ENCODE measurements at places on chromosomes 5 and 9.

- no peak for DNase-seq
Measured at GRCh38 chr5:159444441-159445082, 114.3 kb upstream of the IL12B start.

GRCh38 chr9:105858006-105858690 lies 163.8 kb downstream of the TMEM38B start:
- no peak for DNase-seq

- no peak for DNase-seq
Measured at GRCh38 chr9:89853931-89854330, 249.1 kb downstream of the GADD45G start.

DNA sequence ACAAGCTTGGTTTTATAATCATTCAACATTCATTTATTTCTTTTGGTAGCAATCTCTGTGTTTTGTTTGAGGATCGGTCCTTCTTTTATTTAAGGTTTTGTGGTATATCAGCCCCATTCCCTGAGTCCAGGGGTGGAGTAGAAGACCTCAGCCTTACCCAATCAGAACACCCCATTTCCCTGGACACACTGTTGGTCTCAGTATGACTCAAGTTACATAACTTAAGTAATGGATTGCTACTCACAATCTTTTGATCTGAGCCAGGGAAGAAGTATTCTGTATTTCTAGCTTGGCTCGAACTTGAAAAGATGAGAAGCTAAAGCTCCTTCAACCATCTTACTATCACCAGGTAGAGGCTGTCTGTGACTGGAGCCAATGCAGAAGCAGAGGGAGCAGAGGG lies 175.2 kb upstream of the HAPLN1 start:
- DNase-seq = no peak

DNA sequence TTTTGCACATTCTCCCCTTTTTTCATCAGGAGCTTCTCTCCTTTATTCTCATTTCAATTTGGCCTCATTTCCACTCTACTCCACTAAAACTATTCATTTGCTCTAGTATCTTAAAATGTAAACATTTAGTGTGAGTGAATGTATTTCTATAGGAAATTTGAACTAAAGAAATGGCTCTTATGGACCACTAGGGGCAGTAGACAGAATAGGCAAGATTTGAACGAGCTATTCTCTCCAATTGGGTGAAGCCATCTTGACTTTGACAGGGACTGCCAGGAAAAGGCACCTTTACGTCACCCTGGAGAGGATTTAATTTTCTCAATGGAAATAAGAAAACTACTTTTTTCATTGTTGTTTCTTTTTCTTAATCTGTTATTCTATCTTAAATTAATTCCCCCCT lies 666.3 kb downstream of the DNAH5 start:
- DNase-seq = no peak

DNA sequence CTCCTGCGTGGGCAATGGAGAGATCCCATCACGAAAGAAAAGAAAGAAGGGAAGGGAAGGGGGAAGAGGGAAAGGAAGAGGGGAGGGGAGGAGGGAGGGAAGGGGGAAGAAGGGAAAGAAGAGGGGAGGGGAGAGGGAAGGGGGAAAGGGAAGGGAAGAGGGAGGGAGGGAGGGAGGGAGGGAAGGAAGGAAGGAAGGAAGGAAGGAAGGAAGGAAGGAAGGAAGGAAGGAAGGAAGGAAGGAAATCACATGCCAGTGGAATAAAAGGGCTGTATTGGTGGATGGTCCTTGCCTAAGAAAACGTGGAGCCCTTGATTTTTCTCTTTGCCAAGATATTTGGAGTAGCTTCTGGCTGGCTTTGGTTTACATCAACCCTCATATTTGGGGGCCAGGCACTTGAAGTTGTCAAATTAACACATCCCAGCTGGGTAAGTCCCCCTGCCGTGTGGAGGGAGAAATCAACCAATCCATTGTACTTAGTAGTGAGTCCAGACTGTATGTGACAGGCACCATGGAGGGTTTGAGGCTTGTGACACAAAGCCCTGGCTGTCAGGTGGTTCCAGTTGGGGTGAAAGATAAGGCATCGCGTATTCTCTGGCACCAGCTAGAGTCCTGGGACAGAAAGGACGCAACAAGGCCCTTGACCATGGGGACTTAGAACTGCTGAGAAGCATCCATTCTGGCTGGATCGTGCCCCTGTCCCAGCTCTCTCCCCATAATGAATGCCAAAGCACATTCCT lies 23.7 kb downstream of the IDNK start:
- no peak for DNase-seq

DNA sequence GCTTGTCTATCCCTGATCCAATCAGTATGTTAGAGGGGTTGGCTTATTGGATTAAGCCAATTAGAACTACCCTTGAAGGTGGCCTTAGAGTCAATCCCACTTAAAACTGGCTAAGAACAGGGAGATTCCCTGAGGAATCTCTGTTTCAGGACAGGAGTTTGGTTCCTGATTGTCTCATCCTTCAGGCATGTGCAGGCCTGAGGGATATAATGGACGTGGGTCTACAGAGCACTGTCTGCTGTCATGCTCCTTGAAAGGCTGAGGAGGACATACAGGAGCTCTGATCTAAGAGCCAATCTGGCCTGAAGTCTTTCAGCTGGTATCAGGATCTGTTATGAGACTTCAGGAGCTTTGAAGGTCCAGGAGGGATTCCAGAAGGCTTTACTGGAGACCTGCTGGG lies 36.2 kb upstream of the PRXL2C start:
- DNase-seq = no peak

DNA sequence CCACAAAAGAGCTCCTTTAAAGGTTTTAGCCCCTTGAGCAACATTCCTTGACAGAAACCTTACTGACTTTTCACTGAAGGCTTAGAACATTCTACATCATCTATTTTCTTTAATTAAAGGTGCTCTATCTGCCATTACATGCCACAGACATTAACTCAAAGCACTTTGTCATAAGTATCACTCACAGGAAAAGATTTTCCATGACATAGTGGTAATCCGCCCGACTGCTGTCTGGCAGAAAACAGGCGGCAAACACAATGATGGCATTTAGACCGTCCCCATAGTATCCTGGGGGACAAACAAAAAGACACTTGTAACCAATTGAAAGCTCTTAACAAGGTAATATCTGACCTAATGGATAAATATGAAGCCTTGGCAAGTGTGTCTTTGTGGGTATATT lies 126.2 kb upstream of the PCA3 start:
- no peak for DNase-seq

DNA sequence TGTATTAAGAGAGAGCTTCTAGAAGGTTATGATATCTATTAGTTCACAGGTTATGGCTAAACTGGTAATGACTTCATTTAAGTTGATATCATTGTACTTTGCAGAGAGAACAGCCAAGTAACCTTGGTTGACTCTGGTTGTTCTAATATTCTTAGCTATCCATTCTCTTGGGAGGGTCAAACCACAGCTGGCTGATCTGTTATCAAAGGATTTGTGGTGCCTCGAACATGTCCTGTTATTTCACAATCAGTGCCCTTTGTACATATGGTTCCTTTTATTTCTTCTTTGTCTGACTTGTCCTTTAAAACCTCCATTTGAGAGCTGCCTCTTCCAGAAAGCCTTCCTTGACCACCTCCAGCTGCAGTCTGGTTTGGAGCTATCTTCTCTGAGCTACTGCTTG lies 61.7 kb downstream of the PDE8B start:
- DNase-seq = no peak

DNA sequence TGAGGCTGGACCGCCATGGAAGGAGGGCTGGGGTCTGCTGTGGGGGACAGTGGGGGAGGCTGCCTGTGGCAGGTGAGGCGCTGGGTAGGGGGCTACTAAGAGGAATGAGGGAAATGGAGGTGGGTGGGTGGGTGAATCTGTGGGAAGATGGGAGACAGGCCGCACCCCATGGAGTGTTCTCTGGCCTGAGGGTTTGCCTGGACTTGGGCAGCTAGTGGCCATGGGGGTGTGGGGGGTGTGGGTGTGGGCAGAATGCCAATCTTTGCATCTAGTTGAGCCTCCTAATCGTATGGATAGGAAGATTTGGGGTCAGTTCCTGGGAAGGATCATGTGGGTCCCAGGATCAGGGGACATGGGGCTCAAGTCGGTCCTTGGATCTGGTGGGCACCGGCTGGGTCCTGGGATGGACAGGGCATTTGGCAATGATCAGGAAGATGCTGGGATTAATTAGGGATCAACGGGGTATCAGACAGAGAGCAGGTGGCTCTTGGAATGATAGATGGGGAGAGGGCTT lies 518 bp downstream of the ZDHHC12 start:
- DNase-seq = no peak

- DNase-seq = no peak
Measured at GRCh38 chr9:127987103-127987614, 6.4 kb upstream of the EEIG1 start.

- no peak for DNase-seq
Measured at GRCh38 chr9:119284118-119284517, 85.1 kb downstream of the BRINP1 start.

- no peak for DNase-seq
Measured at GRCh38 chr9:97876061-97876460, 23.0 kb downstream of the FOXE1 start.

- DNase-seq = no peak
Measured at GRCh38 chr5:153905219-153905618, 133.5 kb downstream of the FAM114A2 start.

DNA sequence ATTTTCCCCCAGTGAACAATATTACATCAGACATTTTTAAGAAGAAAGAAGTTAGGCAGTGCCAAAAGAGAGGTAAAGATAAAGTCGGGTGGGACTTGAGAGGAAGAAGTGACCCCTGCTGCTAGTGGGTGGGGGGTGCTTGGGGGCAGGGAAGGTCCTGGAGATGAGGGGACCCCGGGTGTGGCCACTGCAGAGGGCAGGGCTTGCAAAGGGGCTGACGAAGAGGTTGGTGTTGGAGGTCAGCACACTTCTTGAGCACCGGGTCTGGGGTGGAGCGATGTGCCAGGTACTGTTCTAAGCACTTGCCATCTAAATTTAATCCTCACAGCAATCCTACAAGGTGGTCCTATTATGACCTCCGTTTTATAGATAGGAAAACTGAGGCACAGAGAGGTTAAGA lies 62.0 kb downstream of the AMBP start:
- no peak for DNase-seq

- no peak for DNase-seq
Measured at GRCh38 chr5:16549491-16550206, 67.1 kb downstream of the RETREG1 start.

DNA sequence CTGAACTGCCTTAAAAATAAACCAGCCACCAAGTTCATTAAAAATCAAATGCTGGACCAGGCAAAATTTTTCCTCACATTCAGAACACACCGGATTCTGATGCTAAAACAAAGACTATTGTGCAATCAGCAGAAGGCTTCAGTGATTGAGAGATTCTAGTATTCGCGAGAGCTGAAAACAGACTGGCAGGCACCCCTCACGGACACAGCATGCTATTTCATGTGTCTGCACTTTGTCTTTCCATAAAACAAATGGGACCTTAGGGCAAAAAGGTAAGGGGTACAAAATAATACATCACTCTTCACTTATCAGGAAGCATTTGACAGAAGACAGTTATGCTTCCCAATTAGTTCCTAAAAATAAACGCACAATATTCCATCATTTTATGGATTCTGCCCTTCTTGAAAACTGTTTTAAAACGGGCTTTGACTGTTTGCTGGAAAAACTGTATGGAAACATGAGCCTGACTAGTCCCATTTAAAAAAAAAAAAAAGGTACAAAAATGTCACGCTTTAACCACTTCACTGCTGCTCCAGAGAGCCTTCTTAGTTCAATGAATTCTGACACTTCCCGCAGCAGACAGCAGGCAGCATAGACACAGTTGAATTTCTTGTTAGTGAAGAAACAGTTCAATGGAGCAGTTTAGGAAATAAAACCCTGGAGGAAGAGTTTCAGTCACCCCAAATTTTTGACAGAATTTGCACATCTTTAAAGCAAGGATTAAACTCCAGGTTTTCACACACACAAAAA lies 99.2 kb downstream of the MED27 start:
- no peak for DNase-seq

DNA sequence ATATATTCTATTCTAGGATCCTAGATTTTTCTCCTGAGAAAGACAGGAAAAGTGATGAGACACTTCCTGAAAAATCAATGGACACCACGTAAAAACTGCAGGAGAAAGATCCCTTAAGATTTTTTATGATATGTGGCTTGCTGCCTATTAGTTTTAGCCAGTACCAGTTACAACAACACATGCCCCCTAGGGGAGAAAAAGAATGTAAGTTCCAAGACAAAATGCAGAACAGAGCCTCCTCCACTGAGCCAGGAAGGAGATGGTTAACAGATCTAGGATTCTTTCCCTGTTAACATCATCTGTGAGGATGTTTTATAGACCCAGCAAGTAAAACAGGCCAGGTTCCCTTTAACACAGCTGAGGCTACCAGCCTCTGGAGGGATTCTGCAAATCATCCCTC lies 574.7 kb downstream of the TLE4 start:
- DNase-seq = no peak

DNA sequence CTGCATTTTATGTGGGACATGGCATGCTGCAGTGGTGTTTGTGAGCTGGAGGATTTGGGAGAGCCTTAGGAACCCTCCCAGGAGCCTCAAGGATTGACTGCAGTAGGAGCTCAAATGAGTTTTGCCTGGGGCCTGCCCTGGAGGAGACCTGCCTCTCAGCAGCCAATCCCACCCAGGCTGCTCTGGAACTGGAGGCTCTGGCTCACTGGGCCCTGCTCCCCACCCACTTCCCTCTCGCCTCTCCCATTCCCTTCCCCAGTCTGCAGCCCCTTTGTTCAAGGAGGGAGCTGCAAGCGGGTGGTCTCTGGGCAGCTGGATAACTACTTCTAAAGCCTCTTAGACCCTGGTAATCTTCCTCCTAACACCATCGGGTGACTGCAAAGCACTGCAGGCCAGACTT lies 24.2 kb downstream of the KCNIP1 start:
- no peak for DNase-seq

- no peak for DNase-seq
Measured at GRCh38 chr9:107872457-107873192, 383.1 kb upstream of the KLF4 start.

DNA sequence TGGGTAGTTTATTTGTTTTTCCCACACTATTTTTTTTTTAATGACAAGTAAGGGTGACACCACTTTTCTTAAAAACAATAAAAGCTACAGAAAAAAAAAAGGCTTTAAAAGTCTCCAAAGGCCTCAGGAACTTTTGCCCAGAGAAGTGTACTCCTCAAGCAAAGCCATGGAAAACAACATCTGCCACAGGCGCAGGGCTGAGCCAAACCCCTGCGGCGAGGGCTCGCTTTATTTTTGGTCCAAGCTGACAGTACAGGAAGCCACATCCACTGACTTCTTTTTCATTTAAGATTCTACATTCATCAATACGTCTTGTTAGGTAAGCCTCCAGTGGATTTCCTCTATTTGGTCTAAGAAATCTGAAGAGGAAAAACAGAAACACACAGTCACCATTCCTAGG lies 51.9 kb upstream of the IFNK start:
- DNase-seq = no peak

- no peak for DNase-seq
Measured at GRCh38 chr9:12351293-12352044, 341.7 kb upstream of the TYRP1 start.
